Sciatic nerve (tissue), 2 donors: ENCODE measurements at places on chromosomes 6 and 20. TPM values are rescaled to one million over a fixed set of nuclear protein-coding genes. Genes with fewer than 3 reads are reported as not detected.

The WFDC12 gene
- total RNA-seq = not detected

The HCRTR2 gene
- total RNA-seq = not detected

The KDM1B gene
- total RNA-seq = 15.8 TPM

The DYNLT2 gene
- 2.9 TPM for total RNA-seq

The SYNDIG1 gene
- 17.9 TPM for total RNA-seq

The LY6G5C gene
- 2.1 TPM for total RNA-seq

The OPRM1 gene
- not detected for total RNA-seq

The GGTLC1 gene
- not detected for total RNA-seq

The CCN2 gene
- total RNA-seq = 176 TPM

- DNase-seq = no peak
These were observed 50.1 kb upstream of the ARMC2 start for GRCh38 chr6:108797951-108798669.

- DNase-seq = no peak
These were observed 122.6 kb upstream of the MLN start for GRCh38 chr6:33926451-33926850.

DNA sequence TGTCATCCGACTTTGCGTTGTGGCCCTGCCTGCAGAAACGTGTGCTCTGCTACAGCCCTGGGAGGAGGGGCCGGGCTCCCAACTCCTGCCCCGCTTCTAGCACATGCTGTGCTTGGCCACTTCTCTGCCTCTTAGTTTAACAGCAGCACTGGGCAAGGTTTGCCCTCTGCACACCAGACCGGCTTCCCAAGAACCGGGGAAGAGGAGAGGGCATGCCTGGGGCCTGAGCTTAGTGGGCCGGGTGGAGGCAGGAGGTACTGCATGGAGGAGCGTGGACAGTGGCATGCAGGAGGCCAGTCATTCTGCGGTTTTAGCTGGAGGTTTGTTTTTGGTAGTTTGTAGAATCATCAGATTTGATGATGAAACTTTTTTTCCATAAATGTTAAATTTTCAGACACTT, 45.5 kb downstream of the CEP43 start:
- no peak for DNase-seq

- DNase-seq = no peak
These were observed 66.0 kb downstream of the UBR2 start for GRCh38 chr6:42629845-42630244.

- no peak for DNase-seq
These were observed 97.7 kb downstream of the SLC16A10 start for GRCh38 chr6:111184827-111185532.

DNA sequence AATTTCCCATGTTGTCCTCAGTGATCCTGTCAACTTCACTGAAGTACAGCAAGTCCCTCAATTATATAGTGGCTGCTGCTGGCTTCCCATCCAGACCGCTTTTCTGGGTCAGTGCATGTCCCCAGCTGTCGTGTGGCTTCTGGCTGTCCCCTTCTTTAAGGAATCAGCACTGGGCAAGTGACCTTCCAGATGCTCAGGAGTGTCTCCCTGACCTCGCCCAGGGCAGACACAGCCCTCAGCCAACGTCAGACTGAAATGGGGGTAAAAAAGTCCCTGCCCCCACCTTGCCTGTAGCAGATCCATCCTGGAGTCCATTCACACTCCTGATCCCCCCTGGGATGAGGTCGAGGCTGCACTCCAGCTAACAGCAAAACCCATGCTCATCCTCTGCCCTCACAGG, 23.7 kb downstream of the OVOL2 start:
- no peak for DNase-seq

DNA sequence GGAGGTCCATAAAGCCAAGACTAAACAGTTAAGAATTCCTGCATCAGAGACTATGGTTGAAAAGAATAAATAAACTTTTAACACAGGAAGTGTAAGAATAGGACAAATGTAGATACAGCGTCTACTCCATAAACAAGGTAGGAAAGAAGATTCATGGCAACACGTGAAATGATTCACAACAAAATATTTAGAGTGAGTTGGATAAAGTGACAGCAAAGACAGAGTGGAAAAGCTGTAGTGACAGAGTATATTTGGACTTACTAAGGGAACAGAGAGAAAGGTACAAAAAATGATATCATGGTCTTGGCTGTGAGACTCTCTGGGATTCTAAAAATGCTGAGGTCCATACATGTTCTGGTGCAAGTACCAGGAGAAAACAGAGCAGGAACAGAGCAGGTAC, 21.9 kb upstream of the KIAA0408 start:
- DNase-seq = no peak

GRCh38 chr20:35592339-35592974, 23.2 kb upstream of the SPAG4 start:
- no peak for DNase-seq

DNA sequence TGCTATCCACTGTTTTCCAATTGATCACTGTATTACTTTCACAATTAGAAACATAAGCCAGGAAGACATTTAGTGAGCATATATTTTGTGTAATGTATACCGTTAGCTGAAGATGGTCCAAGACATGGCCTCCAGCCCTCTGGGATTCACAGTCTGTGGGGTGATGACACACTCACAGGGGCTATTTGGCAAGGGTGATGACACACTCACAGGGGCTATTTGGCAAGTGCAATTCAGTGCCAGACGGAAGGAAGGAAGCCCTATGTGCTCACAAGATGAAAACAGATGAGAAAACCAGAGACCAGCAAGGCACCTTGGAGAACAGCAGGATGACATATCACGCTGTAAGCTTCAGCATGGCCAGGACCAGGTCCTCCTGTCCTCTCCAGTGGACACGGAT, 183.7 kb downstream of the MBOAT1 start:
- DNase-seq = no peak

DNA sequence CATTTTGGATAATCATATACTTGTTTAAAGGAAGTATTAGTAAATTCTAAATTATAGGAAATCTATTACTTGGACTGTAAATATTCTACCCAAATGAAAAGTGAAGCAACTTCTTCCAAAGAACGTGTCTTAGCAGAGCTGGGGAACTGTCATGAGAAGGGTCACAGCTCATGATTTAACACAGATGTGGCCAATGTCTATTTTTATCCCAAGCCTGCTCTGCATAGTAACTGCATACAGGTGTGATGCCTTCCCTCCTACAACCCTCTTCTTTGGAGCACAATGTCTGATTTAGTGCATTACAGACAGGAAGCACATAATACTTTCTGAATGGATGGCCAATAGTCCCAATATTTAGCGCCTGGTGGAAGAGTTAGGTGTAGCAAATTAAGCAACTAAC, 138.7 kb upstream of the THEMIS start:
- no peak for DNase-seq

- no peak for DNase-seq
These were observed 236.7 kb downstream of the FARS2 start for GRCh38 chr6:5497896-5498578.

- DNase-seq = no peak
These were observed 43.7 kb upstream of the TULP4 start for GRCh38 chr6:158268361-158269147.

DNA sequence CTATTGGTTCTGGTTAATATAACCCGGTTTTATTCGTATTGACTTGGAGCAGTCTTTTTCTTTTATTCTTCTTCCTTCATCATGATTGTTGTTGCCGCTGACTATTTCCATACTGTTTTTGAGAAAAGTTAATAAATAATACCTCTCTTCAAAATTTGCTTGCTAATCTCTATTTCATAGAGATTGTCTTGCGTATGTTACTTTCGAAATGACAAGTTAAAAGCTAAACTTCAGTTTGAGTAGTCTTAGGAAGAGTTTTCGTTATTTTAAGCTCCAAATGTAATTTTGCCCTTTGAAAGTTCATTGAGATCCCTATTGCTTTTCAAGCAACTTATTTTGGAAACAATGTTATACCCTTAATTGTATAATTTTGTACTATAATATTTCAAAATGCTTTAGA, 36.4 kb downstream of the DCBLD1 start:
- DNase-seq = no peak

GRCh38 chr6:128491610-128492206, 28.7 kb downstream of the PTPRK start:
- DNase-seq = no peak

DNA sequence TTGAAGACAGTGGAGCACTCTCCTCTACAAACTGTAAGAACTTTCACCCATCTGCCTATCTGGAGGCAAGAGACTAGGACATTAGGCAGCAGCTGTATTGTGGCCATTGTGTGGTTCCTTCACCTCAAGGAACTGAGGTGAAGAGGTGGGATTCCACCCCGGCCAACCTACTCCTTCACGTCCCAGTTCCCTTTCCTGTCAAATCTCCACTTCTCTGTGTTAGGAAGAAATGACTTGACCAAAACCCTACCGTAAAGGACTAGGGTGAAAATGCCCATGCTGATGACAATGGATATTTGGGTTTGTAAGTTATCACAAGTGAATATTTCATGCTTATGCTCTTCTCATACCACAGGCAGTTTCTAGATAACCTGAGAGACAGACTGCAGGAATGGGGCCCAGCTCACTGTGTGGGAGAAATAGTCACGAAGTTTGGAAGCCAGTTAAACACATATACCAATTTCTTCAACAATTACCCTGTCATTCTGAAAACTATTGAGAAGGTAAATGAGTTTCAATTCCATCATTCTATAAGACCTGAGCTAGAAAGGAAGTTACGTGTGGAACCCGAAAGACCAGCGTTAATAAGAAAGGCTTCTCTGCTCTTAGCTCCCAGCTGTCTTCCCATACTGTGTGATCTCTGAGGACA, 86.6 kb downstream of the ECT2L start:
- DNase-seq = no peak

DNA sequence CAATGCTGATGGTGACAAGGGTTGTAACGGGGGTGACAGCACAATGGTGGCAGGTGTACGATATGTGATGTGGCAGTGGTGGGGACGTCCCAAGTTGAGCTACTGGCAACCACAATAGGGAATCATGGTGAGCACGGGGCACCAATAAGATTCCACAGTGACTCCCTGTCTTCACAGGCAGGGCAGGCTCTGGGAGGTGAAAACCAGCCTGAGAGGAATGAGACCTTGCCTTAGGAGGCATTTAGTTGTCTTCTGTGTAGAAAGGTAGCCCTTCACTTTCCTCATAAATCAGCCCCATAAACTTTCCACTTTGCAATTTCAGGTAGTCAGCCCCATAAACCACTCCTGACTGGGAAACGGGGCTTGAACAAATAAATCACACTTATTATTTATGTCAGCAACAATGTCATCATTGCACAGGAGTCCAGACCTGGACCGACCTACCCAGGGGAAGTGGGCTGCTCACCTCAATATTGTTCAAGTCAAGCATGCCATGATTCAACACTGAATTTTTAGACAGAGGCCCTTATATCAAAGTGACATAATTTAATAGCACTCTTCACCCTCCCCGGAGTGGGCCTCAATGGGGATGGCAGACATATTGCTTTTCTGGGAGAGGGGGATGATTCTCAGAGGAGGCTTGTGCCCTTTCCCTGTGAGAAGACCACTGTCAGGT, 150.8 kb downstream of the CDC5L start:
- DNase-seq = no peak

- no peak for DNase-seq
These were observed 1.7 kb downstream of the STXBP5 start for GRCh38 chr6:147205690-147206600.

DNA sequence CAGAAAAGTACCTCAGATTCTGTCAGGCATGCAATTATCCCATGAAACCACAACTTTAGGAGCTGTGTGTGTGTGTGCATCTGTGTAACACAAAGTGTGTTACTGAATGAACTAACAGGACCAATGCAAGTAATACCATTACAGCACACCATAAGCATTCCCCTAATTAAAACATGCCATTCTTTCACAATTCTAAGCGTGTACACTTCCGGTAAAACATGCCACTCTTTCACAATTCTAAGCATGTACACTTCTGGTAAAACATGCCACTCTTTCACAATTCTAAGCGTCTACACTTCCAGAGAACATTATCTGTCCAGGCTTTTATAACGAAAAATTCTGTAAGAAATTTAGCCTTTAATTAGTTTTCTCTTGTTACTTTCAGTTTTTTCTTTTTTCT, 238.2 kb downstream of the GMDS start:
- no peak for DNase-seq

DNA sequence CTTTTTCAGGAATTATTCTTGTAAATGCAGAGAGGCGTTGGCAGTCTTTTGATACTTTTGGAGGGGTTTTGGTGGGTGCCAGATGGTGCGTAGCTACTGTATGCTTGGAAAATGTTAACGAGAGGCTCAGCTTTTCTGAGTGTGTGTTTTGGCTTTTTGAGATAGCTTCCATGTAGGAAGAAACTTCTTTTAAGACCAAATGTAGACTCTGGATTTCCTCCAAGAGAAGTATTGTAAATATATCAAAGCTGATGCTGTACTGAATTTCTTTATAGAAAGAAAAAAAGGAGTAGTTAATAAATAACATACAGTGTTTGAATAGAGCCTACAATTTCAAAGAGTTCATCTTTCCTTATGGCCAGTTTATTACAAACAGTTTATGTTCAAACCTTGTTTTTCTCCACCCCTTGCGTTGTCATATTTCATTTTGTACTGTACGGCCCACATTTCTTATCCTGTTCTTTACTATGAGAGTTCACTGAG, 16.7 kb downstream of the TIAM2 start:
- DNase-seq = no peak

DNA sequence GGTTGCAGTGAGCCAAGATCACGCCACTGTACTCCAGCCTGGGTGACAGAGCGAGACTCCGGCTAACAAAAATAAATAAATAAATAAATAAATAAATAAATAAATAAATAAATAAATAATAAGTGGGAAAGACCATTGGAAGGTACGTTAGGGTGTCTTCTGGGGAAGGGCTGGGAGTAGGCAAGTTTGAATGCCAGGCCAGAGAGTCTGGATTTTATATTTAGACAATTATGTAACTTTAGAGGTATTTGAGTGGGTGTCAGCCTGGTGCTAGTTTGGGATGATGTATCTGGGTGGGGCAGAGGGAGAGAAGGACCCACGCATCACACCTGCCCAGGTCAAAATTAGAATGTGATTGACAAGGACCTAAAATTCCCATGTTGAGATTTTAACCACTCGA, 108.5 kb upstream of the PRND start:
- DNase-seq = no peak

GRCh38 chr20:37406010-37406998, 60.4 kb downstream of the SRC start:
- no peak for DNase-seq

DNA sequence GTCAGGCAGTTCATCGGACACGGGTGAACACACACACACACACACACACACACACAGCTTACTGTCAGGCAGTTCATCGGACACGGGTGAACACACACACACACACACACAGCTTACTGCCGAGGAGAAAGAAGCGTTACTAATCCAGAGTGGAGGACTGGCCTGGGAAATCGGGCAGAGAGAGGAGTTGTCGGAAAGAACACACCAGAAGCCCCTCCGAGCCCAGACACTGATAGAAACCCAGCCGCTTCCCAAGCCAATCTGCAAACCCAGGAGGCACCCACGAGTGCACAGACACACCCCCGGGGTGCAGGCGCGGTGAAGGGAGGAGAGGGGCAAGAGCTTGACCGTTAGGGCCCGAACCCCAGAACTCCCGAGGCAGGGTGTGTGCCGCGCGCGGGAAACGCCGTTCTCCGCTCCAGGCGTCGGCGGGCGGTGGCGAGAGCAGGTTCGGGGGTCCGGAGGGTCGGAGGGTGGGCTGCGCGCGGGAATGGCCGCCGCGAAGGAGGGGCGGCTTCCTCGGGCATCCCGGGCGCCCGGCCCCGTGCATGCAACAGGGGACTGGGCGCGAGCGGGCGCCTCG, 636 bp downstream of the ELOVL2 start:
- DNase-seq = no peak

- DNase-seq = no peak
These were observed 154.6 kb upstream of the SOX4 start for GRCh38 chr6:21438986-21439352.
